Activated naive CD8-positive, alpha-beta T cell treated with anti-CD3 and anti-CD28 coated beads, Interleukin-2, amount 50 U/mL, for 24 hours (primary cell): ENCODE measurements at places on chromosomes 5 and 9.

DNA sequence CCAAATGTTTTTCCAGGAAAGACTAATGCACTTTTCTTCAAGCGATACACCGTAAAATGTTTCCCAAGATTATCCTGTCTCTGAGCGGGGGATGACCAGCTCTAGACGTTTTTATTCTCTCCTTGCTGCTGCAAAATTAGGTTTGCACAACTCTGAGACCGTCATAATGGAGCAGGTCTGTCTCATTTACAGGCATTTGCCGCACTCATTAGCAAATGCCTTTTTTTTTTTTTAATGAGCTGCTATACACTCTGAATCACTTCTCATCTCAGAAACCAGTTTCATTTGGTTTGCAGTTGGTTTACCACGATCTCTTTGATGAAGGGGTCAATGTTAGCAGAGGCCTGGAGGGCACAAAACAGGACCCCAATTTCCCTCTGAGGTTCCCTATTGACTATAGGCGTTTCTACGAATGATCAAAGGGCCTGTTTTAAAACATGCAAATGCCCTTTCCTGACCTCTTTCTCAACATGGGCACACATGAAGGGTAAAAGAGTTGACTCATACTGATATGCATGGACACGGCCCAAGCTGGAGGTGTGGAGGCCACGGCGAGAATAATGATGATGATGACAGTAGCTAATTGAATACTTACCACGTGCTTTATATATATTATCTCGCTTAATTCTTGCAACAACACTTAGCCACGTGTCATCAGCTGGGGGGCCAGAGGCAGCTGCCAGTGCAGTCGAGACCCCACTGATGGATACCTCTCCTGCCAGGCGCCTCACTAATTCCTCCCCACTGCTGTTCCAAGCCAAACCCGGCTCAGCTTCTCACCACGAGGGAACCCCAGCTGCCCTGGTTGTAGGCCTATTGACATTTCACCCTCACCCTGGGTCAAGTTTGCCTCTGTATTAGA is 89.9 kb upstream of the PTCH1 start:
- DNase-seq, result no peak

- no peak for DNase-seq
Measured at GRCh38 chr9:135809166-135809565, 98.2 kb downstream of the CAMSAP1 start.

DNA sequence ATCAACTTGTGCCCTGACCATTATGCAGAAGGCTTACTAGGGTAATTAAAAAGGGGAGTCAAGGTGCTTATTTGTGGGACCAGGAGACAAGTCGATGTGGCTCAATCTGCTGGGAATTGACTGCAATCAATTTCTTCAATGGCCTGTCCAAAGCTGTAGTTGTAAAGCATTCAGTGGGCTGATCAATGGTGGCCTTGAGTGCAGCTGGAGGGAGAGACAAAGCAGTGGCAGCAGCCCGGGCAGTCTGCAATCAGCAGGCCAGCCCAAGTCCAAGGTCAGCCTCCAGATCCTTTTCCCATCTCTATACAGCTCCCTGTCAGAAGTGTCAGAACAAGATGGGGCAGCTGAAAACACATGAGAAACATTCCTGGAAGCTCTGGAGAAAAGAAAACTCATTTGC is 51.0 kb upstream of the BRINP1 start:
- no peak for DNase-seq

DNA sequence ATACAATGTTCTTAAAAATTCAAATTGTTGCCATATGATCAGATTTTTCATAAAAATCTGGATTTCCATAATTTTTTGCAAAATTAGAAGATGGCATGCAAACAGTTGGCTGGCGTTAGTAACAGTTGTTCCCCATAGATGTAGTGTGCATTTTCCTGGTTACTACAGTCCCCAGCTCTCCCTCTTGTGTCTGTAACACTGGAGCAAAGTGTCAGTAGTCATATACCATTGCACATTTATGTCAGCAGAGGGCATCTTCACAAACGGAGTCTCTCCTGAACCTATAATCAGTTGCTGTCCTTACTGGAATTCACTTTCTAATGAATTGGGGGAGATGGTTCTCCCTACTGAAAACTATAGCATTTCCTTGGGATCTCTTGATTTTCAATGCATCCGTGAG is 44.7 kb upstream of the DMAC1 start:
- DNase-seq, result no peak

GRCh38 chr9:20603524-20604268 is 18.6 kb downstream of the MLLT3 start:
- no peak for DNase-seq

GRCh38 chr5:138724470-138725146 is 28.6 kb upstream of the CTNNA1 start:
- DNase-seq, result no peak
